ENCODE measurements at places on chromosomes 7 and 10.

DNA sequence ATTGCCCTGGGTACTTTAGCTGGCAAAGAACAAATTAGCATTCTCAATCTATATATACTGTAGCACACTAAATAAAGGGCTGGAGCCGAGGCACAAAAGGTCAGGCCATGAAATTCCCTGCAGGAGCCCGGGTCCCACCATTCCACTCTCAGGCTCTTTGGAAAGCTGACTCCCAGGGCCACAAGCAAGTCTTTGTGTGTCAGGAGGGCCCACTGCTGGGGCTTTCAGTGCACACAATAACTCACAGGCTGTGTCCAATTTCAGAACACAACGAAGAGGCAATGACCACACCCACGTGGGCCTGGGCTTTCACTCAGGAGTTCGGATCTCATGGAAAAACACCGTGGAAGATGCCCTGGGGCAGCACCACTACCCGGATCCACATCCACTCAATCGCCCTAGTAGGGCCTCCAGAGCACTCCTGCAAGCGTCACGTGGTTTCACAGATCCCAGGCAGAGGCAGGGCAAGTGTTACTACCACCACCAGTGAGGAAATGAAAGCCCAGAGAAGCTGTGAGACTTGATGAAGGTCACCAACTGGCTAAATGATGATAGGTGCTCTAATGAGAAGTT, 60.3 kb downstream of the COBL start:
- no peak for DNase-seq

GRCh38 chr10:96130326-96130995, 364 bp downstream of the ZNF518A start:
- DNase-seq = no peak

DNA sequence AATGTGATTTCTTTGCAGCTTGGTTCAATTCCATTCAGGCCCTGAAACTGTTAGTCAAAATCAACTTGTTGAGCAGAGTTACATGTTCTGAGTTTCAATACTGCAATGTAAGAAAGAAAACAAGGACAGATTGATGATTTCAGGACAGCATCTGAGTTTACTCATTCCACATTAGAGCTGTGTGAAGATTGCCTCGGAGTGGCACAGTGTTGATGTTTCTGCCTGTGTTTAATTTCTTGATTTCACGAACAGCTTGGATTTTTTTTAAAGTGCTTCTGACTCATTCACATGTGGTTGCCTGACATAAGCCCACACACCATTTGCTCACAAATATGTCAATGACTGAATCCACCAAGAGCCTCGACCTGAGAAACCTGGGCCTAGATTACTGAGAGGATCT, 101.2 kb upstream of the PARD3 start:
- peak; percentile 78 for DNase-seq

DNA sequence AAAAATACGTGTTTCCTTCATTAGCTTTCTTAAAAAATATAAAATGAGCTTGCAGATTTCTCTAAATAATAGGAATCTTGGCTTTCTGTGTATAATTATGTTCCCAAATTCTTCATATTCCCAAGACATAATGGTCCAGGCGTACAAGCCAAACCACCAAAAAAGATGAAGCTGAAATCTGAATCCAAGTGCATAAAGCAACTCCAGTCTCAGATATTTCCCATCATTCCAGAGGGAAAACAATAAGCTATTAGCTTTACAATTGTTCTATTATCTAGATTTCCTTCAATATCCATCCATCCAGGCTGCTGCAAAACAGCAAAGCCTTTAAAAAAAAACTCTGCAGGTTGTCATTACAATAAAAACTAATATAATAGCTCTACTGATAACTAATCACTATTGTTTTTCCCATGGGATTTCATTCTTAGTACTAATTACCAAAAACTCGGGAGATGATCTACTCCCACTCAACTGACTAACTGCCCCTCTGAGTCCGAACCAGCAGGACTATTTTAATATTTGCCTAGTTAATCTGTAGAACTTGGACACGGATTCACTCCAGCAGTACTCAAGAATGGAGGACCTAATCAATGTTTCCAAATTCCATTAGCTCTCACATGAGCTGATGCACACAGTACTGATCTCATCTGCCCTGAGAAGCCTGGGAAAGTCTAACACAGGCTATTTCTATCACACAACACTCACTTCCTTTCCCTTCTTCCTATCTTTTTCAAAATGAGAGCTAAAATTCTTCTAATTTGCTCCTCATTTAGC, 108.9 kb upstream of the ASAH2 start:
- DNase-seq = peak; percentile 65

DNA sequence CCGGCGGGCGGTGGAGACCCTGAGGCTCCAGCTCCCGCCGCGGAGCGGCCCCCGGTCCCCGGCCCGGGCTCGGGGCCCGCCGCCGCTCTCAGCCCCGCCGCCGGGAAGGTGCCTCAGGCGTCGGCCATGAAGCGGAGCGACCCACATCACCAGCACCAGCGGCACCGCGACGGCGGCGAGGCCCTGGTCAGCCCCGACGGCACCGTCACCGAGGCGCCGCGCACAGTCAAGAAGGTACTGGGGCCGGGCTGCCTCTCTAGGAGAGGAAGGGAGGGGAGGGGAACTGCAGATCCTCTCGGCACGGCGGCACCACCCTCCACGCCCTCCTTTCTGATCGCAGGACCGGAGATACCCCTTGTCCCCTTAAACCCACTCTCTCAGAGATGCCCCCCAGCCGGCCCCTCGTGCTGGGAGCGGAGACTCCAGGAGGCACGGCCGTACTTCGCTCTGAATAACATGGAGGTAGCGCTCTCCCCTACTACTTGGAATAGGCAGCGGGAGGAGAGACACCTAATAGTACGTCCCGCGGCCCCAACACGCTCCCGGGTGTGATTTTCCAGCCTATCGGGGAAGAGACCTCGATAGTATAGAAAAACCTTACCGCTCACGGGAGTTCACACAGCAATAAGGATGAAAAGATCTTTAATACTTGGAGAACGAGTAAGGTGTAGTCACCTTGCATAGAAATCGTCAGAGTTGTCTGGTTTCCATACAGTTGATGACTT, 538 bp downstream of the AHCYL2 start:
- peak; percentile 25 for DNase-seq

GRCh38 chr7:139915268-139915863, 86.3 kb downstream of the TBXAS1 start:
- no peak for DNase-seq

GRCh38 chr10:75111365-75111906, at the start of gene SAMD8:
SAMD8 (plus strand) TSS chr10:75111656; CDS start chr10:75150529, 38,873 bp downstream.
- DNase-seq = peak; percentile 96

GRCh38 chr7:149153346-149153745, 6.1 kb downstream of the ZNF398 start:
- no peak for DNase-seq

DNA sequence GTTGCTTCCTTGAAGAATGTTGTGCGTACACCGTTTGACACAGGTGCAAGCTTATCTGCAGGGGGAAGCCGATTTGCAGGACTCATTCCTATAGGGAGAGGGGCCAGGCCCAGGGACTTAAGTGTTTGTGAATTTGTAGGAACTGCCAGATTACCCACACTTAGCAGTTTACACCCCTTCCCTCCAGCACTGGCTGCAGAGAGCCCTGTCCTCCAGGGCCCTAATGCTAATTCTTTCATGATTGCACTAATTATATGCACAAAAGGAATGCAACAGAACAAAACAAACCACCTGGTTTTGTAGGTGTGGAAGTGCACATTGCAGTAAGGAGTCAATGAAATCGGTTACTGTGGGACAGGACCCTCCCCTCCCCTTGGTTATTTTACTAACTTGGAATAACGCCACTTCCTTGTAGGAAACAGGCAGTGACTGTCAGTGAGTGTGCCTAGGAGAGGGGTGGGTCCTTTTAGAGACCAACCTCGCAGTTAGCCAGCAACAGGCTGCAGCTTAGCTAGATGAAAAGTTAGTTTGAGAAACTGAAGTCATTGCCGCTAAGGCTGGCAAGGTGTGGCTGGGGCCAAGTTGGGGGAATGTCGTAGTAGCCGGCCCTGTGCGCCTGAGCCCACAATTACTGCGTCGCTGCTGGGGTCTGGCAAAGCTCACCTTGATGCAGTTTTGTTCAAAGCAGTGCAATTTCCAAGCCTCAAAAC, 60.6 kb downstream of the CUX1 start:
- no peak for DNase-seq

DNA sequence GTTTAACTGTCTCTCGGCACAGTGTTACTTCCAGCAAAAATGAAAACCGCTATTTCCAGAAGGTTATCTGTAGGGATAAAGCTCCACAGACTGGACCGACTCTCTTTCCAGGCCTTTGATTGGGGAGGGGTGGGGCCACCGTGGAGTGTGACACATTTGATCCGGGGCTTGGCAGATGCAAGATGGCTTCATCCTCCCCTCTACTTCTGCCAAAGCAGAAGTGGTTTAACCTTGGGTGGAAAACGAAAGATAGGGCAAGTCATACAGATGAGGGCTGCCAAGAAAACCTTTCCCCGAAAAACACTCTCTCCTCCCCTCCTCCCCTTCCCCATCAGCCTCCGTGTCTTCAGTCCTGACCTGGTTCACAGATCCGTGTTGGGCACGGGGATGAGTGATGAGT, 139.7 kb upstream of the SH2B2 start:
- DNase-seq = peak; percentile 87

GRCh38 chr10:6398399-6398798, 181.7 kb downstream of the PRKCQ start:
- no peak for DNase-seq

DNA sequence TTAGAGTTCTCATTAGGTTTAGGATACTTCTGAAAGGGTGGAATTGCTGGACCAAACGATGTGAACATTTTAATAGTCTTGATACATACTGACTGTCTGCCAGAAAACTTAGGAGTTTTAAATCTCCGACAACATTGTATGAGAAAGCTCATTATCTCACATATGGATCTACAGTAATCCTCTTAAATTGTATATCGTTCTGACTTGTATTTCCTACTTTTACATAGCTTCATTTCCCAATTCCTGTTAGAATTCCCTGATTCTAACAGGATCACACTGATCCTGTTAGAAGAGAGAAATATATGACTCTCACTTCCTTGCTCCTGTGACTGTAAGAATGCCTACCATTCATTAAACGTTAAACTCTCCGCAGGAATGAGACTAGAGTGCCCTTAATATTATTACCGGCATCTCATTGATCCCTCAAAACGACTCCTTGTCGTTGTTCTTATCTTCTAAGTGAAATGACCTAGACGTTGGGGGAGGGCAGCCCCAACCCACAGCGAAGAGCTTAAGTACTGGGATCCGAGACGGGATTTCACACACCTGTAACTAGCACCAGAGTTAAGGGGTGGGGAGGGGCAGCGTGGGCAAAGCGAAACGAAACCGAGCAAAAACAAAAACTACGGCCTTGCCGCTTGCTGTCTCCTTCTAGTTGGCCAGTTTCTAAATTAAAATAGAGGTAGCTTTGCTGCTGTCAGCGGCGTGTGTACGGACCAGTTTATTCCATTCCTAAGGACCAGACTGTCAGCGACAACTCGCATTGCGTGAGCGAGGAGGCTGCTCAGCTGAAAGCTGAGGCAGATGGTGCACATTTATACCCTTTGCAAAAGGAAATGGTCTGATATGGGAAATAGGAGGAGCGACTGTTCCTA, 678 bp upstream of the TMEM106B start:
- DNase-seq = no peak

DNA sequence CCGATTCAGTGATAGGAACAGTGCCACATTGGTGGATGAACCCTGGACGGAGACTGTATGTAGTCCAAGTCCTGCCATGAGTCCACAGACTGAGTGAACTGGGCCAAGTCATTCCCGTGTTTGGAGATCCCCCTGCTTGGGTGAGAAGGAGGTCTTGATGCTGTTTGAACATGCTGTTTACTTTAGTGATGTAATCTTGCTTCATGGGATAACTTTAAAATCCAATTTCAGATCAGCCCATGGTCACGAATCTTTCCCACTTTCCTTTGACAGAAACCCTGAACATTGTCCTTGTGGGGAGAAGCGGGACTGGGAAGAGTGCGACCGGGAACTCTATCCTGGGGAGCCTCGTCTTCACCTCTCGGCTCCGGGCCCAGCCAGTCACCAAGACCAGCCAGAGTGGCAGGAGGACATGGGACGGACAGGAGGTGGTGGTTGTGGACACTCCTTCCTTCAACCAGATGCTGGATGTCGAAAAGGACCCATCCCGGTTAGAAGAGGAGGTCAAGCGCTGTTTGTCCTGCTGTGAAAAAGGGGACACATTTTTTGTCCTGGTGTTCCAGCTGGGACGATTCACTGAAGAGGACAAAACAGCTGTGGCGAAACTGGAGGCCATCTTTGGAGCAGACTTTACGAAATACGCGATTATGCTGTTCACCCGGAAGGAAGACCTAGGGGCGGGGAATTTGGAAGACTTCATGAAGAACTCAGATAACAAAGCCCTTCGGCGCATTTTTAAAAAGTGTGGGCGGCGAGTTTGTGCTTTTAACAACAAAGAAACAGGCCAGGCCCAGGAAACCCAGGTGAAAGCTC, 26.6 kb downstream of the GIMAP8 start:
- DNase-seq = no peak

GRCh38 chr10:131437556-131438475, 126.3 kb upstream of the TCERG1L start:
- no peak for DNase-seq

DNA sequence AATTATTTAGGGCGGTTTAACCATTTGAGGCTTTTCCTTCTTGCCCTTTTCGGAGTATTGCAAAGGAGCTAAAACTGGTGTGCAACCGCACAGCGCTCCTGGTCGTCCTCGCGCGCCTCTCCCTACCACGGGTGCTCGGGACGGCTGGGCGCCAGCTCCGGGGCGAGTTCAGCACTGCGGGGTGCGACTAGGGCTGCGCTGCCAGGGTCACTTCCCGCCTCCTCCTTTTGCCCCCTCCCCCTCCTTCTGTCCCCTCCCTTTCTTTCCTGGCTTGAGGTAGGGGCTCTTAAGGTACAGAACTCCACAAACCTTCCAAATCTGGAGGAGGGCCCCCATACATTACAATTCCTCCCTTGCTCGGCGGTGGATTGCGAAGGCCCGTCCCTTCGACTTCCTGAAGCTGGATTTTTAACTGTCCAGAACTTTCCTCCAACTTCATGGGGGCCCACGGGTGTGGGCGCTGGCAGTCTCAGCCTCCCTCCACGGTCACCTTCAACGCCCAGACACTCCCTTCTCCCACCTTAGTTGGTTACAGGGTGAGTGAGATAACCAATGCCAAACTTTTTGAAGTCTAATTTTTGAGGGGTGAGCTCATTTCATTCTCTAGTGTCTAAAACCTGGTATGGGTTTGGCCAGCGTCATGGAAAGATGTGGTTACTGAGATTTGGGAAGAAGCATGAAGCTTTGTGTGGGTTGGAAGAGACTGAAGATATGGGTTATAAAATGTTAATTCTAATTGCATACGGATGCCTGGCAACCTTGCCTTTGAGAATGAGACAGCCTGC, 3.1 kb downstream of the FZD1 start:
- peak; percentile 86 for DNase-seq
